Thymus (tissue), 14 donors: ENCODE measurements at places on chromosomes 16 and 17. TPM values are rescaled to one million over a fixed set of nuclear protein-coding genes. Genes with fewer than 3 reads are reported as not detected.
A peak's percentile ranks its signal among the peaks of the same experiment; 100 is the strongest.

- DNase-seq = no peak
These were observed 60.7 kb downstream of the HS3ST3A1 start for GRCh38 chr17:13541032-13541480.

DNA sequence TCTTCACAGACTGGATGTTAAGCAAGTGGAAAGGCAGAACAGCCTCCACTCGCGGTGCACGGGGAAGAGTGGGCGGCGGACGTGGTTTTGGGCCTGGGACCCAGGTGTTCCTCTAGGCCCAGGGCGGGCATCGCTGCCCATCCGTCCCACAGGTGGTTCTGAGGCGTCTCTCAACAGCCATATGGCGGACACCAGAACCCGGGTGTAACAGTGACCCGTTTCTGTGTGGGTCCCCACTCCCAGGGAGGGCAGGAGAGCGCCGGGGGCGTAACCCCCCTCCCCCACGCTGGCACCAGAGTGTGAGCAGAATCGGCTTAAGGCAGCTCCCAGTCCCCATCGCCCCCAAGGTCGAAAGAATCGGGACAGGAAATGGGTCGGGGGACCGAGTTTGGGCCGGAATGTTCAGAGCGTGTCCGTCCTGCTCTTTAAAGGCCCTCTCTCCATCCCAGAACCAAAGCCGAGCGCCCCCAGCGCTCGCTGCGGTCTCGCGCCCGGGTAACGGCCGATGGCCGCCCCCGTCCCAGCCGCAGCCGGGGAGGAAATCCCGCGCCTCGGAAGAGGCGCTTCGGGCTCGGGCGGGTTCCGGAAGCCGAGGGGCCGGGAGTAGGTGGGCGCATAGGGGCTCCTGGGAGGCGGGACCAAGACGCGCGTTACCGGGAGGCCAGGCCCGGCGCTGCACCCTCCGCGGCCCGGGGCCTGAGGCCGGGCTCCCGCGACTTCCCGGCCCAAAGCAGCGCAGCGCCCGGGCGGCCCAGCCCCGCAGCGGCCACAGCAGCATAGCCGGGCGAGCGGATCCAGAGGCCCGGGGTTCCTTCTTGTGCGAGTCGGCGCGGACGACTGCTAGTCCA is at the start of gene TK2:
TSS of gene TK2 (minus strand) at position 839 of the 848 bp plus-strand sequence. CDS start at position 778, 61 bp downstream.
- peak; percentile 43 for DNase-seq

GRCh38 chr16:9053006-9053601 is 38.3 kb upstream of the HAPSTR1 start:
- peak; percentile 2 for DNase-seq

- DNase-seq = no peak
These were observed 21.6 kb upstream of the PHOSPHO1 start for GRCh38 chr17:49252148-49252695.

DNA sequence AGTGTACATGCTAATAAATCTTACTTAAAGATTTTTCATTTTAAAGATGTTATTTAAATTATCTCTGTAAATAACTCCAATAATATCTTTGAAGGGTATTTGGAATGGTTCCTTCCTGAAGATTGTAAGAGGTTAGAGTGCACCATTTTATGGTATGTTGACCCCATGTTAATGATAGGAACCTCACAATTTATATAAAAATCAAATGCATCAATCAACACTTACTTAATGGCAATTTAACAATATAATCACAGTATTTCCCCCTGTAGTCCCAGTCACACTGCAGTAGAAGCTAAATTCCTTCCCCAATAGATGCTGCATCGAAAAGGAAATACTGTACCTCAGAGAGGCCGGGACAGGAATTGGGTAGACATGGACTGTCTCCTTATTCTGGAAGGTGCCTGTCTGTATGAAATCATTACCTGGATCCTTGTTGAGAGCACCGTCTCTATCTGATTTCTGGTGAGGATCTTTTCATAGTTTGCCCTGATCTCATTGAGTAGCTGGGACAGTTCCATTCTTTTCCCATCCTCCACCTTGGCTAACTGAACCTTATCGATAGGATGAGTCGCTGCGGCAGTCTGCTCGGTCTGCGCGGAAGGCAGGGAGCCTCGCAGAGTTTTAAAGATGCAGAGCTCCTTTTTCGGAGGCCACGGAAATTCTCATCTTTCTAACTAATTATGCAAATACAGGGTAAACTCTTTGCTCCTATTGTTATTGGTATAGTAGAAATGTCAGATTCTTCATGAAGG is at the start of gene KRT222:
TSS of gene KRT222 (minus strand) at position 596 of the 752 bp plus-strand sequence. CDS start at position 518, 78 bp downstream.
- DNase-seq = no peak

- no peak for DNase-seq
These were observed 41.5 kb downstream of the TK2 start for GRCh38 chr16:66508248-66508913.

NT5C3B gene
- 29.9 TPM for total RNA-seq

CES4A gene
- total RNA-seq = 2.1 TPM

AOC3 gene
- total RNA-seq = 1.2 TPM

RPH3AL gene
- 2.6 TPM for total RNA-seq

CLEC19A gene
- total RNA-seq = 0.05 TPM
